ENCODE measurements at places on chromosomes 5 and 9.

GRCh38 chr5:181100121-181100875, 30.7 kb downstream of the OR2V1 start:
- no peak for DNase-seq

DNA sequence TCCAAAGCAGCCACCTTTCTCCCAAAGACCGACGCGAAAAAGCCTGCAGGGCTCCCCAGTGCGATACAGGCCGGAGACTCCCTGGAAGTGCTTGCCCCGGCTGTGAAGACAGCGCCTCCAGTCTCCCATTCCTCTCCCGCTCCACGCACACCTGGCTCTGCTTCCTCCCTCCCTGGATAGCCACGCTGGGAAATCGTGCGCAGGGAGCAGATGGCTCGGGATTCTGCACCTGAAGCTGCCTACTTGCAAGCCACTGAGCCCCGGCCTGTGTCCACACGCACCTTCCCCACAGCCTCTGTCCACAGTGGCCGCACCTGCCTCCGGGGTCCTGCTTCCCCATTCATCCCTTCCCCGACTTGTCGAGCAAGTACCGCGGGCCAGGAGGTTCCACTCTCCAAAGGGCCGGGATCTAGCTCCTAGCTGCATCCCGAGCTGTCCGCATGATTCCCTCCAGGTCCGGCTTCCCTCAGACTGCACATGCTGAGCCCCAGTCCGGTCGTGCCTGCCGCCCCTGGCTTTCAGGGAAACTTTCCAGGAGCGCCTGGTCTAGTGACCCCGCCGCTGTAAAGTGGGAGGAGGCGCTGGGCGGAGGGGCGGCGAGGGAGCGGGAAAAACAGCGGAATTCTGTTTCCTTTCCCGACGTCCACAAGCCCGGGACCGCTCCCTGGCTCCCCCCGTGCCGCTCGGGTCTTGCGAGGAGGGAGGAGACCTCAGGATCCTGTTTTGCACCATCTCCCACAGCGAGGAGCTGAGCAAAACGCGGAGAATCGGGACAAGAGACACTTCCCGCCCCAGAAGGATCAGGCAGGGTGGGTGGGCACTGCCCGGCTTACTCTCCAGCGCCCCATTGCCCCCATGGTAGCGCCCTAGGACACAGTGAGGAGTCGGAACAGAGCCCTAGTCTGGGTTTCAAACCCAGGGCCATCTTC, 2.0 kb downstream of the SEMA6A start:
- no peak for DNase-seq

DNA sequence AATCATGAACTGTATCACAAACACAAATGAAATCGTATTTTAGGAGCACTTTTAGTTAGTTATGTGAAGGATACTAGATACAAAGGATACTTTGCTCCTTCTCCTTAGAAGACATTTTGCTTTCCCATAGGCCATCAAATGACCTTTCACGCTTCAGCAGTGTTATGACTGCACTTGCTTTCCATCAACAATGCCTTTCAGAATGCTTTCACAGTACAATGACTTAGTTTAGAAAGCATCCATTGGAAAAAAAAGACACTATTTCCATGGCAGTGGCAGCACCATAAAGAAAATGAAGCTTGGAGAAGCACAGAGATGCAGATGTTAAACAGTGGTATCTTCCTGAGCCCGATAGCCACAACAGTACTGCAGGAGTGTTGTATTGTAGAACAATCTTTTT, 203.9 kb downstream of the PCSK1 start:
- no peak for DNase-seq

DNA sequence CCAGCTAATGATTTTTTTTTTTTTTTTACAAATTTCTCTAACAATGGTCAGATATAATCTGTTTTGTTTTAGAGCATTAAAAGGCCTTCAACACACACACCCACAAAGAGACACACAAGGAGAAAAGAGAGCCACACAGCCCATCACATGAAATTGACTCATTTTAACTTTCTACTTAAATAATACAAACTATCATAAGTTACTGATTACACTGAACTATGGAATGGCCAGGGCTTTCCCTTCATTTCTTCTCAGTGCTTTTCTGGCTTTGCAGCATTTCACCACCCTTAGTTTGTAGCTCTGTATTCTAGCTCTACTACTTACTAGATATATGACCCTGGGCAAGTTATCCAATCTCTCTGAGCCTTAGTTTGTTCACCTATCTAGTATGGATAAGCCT, 13.2 kb downstream of the REEP5 start:
- no peak for DNase-seq

DNA sequence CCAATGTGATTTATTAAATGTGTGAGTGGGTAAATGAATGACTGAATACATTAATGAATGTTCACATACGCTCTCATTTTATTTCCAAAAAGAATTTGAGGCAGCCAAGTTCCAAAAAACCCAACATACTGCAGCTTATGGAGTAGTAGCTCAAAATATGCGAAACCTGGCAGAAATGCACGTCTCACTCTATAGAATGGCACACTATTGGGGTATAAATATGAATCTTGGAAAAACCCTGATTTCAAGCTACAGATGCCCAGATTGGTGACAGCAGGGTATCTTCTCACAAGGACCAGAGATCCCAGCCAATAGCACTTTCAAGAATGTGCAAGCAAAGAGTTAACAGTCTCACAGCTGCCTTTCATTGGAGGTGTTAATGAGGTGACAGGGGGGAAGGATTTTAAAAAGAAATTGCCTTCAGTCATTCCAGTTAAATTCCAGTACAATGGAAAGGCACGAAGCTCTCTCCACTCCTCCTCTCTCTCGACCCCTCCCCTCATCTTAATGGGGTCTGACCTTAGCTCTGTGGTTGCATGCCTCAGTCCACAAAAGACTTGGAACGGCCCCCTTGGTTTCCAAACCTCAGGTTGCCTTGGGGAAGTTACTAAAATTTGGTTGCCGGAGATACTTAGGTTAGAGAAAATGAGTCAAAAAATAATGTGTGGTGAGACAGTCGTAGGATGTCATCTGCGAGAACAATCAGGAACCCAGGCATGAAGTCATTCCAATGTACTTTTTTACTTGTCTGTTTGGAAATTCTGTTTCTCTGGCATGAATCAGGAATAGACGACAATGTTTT, 307.4 kb downstream of the NFIB start:
- no peak for DNase-seq

DNA sequence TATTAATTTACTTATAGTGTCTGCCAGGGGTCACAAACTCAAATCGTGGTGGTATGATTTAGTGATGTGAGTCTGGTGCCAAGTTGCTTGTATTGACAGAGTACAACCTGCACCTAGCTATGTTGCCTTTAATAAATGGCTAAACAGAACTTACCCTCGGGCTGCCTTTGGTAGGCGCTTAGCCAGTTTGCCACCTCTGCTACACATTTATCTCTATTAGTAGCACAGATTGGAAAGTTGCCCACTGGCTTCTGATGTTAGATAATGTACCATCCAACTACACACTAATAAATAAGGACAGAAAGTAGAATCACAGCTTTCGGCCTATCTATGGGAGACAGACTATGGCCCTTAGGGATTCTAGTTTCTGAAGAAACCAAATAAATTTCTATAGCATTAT, 368.4 kb downstream of the MAN2A1 start:
- no peak for DNase-seq

DNA sequence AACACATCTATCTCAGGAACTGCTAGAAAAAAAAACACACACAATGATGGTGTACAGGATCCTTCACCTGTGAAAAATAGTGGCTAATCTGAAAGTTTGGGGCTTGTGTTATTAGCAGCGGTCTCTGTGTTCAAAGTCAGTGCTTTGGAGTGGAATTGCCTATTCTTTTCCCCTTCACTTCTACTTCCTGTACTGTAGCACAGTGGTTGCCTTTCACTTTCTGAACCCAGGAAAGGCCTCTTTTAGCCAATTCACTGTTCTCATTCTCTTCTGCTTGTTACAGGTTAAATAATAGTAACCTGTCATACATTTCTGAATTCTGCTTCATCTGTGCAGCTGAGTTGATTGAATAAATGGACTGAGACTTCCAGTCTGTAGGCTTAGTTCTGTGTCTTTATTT, 161.3 kb upstream of the RGS7BP start:
- DNase-seq: no peak

- DNase-seq: peak; percentile 55
Measured at GRCh38 chr5:179820483-179821297, at the start of gene SQSTM1. Gene SQSTM1, plus strand, starts transcription at chr5:179820905. Its CDS starts 32 bp downstream, at chr5:179820937.

DNA sequence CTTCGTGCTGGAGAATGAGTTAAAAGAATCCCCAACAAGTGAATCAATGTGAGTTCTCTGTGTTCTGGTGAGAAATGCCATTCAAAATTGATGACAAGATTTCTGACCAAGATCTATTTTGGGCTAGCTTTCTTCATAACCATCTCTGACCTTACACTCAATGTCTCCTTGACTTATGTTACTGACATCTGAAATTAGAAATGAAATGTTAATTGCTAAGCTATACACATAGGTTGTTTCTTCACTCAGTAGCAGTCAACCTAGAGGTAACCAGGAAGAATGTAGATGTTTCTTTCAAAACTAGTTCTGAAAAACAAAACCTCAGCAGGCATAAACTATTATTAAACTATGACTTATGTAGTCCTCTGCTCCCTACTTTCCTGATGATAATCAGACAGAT, 2220.7 kb upstream of the C9orf72 start:
- no peak for DNase-seq

DNA sequence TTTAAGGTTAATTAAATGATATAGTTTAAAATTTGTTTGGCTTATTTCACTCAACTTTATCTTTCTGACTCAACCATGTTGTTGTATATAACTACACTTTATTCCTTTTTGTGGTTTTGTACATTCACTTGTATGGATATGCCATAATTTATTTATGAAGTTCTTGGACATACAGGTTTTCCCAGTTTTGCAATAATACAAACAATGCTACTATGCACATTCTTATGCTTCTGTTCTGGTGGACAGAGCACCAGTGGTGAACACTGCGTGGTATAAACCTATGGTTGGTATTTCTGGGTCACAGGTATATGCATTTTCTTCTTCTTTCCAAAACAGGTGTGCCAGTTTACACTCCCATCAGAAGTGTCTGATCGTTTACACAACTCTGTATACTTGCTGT, 35.7 kb upstream of the TRIM14 start:
- no peak for DNase-seq

- no peak for DNase-seq
Measured at GRCh38 chr5:137071931-137072330, 427.2 kb downstream of the SPOCK1 start.

- DNase-seq: no peak
Measured at GRCh38 chr5:23302438-23302837, 205.0 kb upstream of the PRDM9 start.

DNA sequence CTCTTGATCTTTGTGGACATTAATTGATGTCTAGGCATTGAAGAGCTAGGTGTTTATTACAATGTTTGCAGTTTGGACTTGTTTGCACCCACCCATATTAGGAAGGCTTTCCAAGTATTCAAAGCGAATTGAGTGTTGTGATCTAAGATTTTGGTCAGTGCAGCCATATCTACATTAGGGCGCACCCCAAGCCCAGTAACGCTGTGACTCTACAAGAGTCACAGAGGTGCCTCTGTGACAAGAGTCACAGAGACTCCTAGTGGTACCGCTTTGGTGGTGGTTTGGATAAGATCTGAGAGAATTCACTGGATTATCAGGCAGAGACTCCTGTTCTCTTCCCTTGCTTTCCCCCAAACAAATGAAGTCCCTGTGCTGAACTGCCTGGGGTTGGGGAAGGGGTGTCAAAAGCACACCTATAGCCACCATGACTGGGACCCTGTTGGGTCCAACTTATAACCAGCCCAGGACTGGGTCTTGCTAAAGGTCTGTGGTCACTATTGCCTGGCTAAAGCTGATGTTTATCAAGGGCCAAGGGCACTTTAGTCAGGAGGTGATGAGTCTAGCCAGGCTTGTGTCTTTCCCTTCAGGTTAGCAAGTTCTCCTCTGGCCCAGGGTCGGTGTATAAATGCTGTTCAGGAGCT, 114.1 kb upstream of the RIOK2 start:
- peak; percentile 56 for DNase-seq

DNA sequence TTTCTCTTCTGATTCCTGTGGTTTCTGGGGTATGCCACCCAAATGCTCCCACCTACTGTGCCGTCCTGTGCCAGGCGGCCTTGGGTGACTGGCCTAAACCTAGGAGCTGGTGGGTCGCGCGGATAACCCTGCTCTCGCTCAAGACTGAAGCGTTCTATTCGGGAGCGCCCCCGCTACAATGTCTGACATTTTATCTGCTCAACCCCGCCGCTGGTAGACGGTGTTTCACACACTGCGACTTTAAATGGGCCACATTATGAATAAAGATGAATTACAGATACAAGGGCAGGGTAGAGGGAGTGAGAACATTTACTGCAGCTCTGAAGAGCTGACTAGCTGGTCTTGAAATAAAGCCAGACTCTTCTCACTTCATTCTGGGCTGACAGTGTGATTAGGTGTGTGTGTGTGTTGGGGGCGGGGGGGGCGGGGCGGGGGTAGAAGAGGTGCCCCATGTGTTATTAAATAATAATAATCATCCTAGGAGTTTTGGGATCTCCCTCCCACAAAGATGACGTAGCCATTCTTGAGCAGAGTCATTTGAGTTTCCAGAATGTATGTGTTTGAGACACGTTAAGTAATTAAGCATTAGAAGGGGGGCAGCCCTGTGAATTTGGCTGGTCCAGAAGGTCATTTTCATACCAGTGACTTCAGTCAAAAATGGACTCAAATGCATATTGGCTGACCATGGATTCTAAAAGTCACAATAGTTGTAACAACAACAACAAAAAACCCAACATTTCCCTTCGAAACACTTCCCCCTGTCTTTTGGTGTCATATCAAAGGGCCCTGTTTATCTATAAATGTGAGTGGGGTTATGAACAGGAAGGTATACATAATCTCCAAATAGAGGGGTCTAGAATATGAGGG, 1.0 kb upstream of the PTCH1 start:
- DNase-seq: no peak

GRCh38 chr5:95664204-95664786, 17.7 kb downstream of the RFESD start:
- peak; percentile 35 for DNase-seq

DNA sequence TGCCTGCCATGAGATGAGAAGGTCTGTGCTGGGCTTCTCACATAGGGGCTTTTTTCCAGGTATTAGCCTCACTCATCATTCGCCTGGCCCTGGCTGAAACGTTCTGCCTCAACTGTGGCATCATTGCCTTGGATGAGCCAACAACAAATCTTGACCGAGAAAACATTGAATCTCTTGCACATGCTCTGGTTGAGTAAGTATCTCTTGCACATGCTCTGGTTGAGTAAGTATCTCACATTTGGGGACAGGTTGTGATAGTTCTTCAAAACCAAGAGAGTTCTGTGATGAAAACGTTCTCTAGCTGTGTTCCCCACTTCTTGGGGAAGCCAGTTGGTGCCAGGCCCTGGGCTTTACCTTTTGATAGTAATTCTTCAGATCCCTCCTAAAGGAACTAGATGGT, 17.4 kb upstream of the IL13 start:
- DNase-seq: no peak
